Kidney tubule cell (primary cell): ENCODE measurements at places on chromosomes 6 and 20.

DNA sequence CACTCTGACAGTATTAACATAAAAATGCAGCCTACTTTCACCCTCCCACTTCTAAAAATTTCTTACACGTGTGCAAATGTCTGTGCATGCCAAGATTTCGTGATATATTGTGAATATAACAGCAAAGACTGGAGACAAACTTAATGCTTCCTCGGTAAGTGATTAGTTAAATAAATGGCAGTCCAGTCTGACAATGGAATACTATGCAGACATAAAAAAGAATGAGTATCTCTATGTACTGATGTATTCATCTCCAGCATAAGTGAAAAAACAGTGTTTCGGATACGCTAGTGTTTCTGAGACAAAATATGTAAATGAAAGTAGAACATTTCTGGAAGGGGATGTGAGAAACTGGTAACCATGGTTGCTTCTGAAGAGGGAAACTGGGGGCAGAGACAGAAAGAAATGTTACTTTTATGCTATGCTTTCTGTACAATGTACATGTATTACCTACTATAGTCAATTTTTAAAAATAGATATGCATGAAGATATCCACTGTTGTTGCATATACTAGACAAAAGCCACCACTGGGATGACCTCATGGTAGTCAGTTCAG, 7.0 kb downstream of the SLC22A23 start:
- no peak for DNase-seq

GRCh38 chr20:43752051-43752360, 25.2 kb upstream of the GTSF1L start:
- no peak for DNase-seq

- no peak for DNase-seq
Observed at GRCh38 chr6:41489120-41489851, 56.9 kb upstream of the FOXP4 start.

DNA sequence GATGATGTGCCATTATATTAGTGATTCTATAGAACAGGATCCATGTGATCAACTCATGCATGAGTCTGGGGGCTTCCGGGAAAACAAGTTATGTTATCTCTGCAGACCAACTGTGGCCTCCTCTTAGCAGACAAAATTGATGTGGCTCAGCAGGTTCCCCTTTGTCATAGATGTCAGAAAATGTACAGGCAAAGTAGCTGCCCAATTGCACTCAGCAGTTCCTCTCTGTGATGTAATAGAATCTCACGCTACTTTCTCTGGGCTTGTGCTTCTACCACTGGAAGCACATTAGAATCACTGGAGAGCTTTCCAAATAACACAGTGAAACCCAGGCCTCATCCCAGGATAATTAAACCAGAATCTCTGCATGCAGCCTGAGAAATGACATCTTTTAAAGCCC, 253.1 kb downstream of the SLC24A3 start:
- DNase-seq, result no peak

- no peak for DNase-seq
Observed at GRCh38 chr20:40612837-40613236, 76.2 kb downstream of the MAFB start.

DNA sequence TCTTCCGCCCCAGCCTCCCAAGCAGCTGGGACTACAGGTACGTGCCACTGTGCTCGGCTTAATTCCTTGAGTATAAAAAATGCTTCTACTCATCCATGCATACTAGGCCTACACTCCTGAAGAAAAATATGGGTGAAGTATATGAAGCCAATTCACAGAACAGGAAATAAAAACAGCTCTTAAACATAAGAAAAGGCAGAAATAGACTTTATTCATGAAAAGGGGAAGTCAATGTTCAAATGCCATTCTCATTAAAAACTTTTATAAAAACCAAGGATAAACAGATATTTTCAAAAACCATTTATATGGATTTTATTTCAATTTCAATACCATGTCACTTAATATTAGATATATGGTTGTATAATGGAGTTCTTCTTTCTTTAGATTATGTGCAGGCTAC, 18.3 kb downstream of the SERPINB9 start:
- no peak for DNase-seq

- peak; percentile 69 for DNase-seq
Observed at GRCh38 chr6:71498638-71499037, 210.0 kb downstream of the OGFRL1 start.

- no peak for DNase-seq
Observed at GRCh38 chr6:165001502-165002157, 307.8 kb downstream of the C6orf118 start.

DNA sequence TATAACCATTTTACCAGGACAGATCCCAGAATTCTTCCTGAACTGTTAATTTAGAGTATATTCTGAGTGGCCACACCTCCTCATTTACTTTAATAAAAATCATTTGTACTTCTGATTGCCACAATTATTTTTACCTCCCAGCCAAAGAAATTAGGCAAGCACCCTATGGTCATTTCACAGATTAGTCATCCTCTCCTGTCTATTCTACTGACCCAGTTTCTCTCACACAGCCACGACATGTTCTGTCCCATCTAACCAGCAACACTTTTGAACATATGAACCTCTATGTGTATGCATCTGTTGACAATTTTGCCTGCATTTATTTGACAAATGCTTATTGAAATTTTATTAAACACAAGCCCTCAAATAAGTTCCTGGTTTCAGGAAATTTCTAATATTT, 202.6 kb upstream of the STXBP5 start:
- DNase-seq, result no peak

DNA sequence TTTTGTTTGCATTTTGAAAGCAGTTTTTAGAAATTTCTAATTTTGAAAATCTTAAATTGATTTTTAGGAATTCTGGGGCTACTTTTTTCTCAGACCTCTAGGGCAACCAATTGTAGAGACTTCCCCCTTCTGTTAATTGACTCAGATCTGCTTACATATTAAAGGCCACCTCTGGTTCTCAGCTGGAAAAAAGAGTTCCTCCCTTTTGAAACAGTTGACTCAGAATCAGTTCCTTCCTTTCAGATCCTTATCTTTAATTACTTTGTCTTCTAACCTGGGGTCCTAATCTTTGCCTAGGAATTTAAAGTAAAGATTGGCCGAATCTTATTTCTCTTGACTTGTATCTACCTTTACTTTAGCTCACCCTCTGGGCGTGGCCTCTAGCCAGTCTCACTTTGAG, 146.8 kb downstream of the LAMA2 start:
- no peak for DNase-seq

DNA sequence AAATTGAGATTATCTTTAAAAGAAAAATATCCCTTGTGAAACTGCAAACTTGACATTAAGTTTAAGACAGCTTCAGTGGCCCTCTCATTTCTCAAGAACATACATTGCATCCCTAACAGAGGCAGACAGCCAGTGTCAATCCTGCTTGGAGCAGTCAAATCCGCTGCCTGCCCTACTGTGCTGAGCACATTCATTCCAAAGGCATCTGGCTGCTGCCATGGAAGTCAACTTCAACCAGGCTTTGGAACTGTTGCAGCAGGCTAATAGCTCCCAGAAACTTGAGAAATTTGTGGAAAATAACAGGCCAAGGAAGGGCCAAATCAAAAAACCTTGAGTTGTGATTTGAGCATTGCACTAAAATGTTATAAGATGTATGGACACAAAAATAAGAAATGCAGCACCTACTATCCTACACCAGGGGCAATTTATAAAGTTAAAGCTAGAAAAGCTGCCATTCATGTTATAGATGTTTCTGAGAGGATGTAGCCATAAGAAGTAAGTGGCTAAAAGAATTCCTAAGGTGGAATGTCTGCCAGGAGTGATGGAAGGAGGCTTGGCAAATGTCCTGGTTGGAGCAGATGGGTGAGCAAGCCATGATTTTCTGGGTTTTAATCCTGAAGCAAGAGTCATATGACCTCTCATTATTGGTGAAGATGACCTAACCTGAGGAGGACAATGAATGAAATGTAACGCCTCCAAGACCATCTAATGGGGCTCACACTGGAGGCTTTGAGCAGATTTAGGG, 31.4 kb upstream of the HAO1 start:
- DNase-seq, result no peak

- DNase-seq, result no peak
Observed at GRCh38 chr6:63269470-63269869, 50.3 kb downstream of the LGSN start.

DNA sequence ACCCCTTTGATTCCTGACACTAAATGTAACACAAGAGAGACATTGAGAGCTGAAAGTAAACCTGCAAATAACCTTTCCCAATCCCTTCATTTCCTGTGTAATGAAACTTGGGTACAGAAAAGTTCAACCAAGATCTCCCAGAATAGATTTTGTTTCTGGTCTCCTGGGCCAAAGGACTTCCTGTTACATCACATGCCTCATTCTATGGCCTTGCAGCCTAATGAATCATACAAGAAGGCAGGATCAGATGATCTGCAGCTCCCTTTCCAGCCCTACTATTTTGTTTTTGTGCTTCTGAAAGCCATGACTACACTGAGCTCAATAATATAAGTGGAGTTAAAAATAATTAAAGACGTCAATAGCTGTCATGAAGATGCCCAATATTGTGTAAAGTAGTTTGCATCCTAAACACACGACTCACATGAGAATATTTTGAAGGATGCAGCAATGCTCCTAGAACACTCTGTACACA, 73.4 kb upstream of the NOX3 start:
- DNase-seq, result peak; percentile 88

DNA sequence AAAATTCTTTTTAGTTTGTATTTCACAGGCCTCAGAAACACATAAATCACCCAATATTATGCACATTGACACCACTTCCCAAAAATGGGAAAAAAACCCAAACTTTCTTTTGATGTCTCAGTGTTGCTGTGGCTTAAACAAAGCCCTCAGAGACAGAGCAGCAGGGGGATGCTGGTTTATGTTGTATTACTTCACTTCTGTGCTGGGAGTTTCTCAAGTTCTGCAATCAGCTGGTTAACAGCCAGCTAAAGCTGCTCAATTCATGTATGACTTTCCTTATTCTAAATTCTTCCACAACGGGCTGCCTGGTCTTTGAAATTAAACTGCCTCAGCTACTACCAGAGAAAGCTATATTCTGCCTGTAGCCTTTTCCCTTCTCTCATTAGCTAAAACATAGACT, 5.6 kb downstream of the FILIP1 start:
- no peak for DNase-seq

GRCh38 chr20:8260837-8261251, 128.8 kb downstream of the PLCB1 start:
- no peak for DNase-seq

GRCh38 chr20:62267543-62267942, 29.2 kb downstream of the OSBPL2 start:
- no peak for DNase-seq

DNA sequence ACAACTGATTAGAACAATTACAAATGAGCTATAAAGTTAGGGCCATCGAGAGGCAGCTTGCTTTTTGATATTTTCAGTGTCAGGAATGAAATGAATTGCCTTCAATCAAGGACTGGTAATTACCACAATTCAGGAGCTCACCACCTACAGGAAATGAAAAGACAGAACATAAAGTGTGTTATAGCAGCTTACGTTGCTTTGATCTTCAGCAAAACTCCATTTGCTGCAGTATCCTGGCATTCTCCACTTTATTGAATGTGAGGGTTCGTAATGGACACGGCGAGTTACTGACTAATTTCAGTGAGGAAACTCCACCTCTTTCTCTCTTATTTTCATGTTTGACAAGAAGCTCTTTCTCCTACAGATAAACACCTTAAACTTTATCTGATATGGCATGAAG, 440.0 kb upstream of the HSF2 start:
- DNase-seq, result no peak

- no peak for DNase-seq
Observed at GRCh38 chr6:117142995-117143394, 122.4 kb upstream of the VGLL2 start.

DNA sequence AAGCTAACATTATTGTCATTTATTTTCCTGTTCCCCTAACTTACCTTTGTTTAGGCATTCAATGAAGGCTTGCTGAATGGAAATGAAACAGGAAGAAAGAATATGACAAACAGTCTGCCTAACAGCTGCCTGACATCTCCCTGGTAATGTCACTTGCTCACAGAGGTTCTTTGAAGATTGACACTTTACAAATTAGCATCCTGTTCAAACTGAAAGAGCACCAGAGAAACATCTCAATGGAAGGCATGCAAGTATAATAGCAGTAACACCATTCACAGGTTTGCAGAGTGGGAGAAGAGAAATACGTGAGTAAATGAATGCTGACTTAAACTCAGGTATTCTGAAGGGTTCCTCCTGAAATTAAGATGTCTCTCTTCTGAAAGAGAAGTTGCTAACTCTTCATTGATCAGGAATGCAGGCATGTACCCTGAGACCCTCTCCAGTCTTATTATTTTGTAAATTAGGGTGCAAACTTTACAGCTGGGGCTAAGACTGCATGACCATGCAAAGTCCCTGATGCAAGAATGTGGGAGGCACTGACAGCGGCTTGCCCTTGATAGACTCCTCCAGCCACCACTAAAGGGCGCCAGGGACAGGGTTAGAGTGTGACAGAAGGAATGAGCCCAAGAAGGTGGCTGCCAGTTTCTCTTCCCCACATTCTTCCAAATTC, 1.3 kb upstream of the SMLR1 start:
- no peak for DNase-seq

DNA sequence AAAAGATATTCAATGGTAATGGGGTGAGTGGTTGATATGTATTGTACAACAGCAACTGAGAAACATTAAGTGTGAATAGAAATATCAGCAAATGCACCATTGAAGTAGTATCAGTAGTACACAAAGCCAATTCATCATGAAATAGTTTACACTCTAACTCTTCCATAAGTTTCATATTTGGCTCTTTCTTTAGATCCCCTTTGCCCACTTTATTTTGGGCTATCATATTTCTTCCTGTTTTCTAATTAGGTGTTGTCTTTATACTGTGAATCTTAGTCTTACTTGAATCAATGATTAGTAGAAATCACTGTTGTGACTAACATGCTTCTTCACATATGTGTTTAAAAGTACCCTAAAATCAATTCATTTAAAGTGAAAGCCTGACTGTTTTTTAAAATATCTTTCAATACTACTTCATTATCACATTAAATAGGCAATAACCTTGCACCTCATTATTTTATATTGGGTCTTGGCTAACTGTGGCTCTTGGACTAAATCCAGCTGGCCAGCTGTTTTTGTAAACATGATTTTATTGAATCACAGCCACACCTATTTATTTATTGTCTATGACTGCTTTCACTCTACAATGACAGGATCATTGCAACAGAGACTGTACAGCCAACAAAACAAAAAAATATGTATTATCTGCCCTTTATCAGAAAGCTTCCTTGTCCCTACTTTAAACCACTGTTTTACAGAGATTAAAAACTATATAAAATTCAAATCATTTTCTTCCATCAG, 38.9 kb downstream of the EYS start:
- DNase-seq, result no peak

DNA sequence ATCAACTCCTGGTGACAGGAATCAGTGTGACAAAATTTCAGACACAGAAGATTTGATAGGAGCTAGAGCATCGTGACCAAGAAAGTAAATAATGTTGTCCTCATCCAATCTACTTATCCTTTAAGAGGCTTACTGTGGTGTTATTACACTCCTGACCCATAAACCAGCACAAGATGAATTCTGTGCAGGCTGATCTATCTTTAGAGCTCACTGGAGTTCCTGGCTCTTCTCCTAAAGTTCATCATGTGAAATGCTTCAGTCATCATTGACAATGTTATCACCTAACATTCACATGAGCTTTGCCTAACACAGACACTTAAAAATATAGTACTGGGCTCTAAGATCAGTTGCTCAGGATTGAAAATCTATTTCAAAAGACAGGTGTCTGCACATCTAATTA, 271.0 kb upstream of the HSF2 start:
- no peak for DNase-seq
